DMS53 (cell line): ENCODE measurements at places on chromosomes 6 and 20.

DNA sequence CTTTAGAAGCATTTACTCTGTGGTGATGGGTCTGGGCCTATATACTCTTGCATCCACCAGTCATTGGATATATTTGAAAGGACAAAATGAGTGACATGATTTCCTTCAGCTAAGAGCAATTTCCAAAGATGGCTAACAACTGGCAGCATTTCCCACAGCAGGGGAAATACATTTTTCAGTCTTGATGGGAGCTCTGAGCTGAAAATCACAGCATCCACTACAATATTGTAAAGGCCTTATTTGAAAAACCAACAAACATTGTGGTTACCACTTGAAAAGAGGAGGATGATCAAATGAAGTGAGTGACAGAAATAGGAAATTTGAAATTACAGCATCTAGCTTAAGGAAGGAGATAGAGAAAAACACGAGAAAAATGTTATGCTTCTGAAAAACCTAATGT, 705.0 kb upstream of the EPHA7 start:
- no peak for DNase-seq

GRCh38 chr6:10101551-10102252, 313.2 kb downstream of the TFAP2A start:
- DNase-seq = no peak

DNA sequence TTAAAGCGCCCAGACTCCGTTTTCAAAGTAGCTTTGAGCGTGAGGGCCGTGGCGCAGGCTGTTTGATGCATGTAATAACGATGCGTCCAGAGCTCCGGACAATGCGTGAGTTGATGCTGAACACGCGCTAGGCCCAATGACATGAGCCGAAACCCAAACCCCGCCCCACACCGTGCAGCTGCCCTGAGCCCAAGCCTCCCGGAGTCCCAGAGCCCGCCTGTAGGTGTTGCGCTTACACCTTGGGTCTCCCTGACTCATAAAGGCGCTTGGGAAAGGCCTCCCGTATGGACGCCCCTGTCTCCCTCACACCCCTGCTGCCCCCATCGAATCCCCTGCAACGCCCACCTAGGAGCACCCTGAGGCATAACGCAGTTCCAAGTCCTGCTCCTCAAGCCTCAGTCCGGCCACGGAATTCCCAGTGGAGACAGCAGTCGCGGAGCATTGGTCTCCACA, 87.6 kb downstream of the ERMARD start:
- no peak for DNase-seq

DNA sequence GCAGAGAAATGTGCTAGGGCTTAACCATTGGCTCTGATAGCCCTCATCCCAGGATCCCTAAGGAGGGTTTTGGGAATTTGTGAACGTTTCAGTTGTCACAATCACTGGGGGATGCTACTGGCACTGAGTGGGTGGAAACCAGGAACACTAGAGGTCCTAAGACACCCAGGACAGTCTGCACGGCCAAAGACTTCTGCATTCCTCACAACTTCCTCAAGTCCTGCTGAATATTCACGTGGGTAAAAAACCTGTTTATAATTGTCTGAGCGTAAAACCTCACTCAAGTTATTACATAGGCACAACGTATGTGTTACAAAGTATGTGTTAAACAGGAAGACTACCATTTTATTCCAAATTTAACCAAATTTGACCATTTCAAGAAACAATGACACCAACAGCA, 52.4 kb downstream of the GMDS start:
- DNase-seq = no peak

DNA sequence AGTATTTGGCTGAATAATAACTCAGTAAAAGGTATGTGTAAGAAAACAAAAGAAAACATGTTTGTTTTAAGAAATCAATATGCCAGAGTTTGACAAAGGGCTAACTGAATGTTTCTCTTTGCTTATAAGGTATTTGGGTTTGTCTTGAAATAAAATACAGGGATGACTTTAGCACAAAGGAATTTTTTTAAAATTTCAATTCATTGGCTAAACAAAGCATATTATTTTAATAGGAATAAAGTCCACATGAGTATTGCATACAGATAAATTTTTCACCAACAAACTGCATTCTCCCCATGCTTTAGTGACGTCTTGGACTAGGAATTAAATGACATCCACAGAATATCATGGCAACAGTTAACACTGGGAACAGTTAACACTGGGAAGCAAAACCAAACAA, 480.0 kb upstream of the JAG1 start:
- no peak for DNase-seq

GRCh38 chr20:61320691-61321425, 68.8 kb downstream of the CDH4 start:
- DNase-seq = no peak

DNA sequence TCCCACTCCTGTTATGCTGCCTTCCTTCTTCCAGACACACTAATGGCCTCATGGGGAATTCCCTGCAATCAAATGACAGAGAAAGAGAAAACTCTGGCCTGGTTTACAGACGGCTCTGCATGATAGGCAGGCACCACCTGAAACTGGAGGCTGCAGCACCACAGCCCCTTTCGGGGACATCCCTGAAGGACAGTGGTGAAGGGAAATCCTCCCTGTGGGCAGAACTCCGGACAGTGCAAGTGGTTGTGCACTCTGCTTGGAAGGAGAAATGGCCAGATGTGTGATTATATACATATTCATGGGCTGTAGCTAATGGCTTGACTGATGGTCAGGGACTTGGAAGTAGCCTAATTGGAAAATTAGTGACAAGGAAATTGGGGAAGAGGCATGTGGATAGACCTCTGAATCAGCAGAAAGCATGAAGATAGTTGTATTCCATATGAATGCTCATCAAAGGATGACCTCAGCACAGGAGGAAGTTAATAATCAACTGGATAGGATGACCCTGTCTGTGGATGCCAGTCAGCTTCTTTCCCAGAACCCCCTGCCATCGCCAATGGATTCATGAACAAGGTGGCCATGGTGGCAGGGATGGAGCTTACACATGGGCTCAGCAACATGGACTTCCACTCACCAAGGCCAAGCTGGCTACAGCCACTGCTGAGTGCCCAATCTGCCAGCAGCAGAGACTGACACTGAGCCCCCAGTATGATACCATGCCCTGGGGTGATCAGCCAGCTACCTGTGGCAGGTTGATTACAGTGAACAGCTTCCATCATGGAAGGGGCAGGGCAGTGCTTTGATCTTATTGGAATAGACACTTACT, 44.5 kb upstream of the VSX1 start:
- DNase-seq = peak; percentile 63

DNA sequence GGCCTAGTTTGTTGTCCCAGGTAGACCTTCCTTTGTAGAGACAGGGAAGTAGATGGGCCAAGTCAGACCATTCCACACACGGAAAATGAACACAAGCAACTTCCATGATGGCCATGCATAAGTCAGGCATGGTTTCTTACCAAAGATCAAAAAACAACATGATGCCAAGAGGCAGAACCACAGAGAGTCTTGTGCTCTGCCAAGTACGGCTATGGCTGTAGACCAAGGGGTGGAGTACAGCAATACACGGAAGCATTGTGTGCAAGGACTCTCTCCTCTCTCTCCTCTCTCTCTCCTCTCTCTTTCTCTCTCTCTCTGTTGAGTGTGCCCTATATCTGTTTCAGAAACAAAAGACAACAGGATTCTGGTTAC, 4.8 kb upstream of the DUSP22 start:
- DNase-seq = no peak

- DNase-seq = no peak
Observed at GRCh38 chr6:144722154-144722737, 437.1 kb downstream of the UTRN start.

GRCh38 chr6:2947445-2947844, 23.9 kb downstream of the SERPINB6 start:
- DNase-seq = no peak

DNA sequence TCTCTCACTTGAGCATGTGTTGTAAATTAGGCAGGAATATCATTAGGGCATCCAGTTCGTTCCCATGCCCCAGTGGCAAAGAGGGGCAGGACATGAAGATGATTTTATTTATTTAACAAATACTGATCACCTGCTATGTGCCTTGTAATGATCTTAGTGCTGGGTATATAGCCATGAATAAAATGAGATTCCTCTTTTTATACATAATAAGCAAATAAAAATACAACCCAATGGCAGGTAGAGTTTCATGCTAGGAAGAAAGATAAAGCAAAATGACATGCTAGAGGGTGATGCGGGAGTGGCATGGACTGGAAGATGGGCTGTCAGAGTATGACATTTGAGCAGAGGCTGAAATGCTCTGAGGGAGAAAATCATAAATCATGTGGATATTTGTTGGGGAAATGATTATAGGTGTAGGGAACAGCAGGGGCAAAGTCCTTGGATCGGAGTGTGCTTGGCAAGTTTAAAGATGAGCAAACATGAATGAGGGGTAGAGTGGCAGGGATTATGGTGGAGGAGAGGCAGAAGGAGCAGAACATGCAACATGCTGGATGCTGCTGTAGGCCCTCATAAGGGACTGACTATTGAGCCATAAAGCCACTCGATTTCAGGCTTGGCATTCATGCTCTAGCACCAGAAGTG, 342.1 kb downstream of the PLCB1 start:
- no peak for DNase-seq

GRCh38 chr6:43768983-43769525, 957 bp upstream of the VEGFA start:
- no peak for DNase-seq

DNA sequence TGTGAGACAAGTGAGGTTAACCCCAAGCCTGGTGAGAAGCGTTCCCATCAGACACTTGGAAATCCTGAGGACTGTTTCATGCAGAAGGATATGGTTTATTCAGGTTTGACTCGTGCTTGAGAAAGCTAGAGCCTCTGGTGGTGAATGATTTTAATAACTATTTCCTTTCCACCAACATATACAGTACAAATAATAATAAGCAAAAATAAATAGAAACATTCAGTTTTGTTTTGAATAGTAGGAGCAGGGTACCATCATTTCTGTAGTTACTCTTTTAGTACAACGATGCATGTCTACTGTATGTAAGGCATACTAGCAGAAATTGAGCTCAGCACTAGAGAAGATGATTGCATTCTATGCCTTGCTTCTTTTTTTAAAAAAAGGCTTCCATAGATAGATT, 33.5 kb downstream of the PLG start:
- no peak for DNase-seq

DNA sequence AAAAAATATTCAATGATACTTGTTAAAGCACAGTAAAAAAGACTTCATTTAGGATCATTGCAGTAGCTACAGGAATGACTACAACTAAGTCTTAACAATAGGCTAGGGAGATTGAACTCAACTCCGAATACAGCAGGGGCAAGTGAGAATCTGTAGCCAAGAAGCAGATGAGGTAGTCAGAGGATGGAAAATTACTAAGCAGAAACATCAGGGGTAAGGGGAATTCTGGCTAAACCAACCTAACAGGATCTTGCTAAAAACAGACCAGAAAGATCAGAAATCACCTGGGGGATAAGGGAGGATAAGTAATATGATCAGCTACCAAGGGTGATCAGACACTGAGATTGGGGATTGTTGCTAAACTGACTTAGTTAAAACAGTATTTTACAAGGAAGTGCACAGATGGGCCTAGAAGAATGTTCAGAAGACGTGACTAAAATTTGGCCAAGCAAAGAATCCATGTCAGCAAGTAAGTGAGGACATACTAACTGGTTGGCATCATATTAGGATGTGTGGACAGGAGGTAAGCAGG, 217.5 kb downstream of the TENT5A start:
- no peak for DNase-seq

GRCh38 chr20:3663858-3664257, 659 bp upstream of the GFRA4 start:
- no peak for DNase-seq

GRCh38 chr6:7846966-7847818, 63.4 kb downstream of the TXNDC5 start:
- DNase-seq = no peak

DNA sequence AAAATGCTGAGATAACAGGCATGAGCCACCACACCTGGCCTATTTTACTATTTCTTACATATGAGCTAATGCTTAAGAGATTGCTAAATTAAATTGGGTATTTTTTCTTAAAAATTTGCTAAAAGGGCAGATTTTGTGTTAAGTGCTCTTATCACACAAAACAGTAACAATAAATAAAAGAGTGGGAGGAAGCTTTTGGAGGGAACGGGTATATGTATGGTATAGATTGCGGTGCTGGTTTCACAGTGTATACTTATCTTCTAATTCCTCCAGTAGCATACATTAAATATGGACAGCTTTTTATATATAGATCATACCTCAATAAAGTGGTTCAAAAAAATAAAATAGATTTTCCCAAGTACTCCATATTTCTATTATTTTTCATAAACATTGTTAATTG, 39.4 kb upstream of the FABP7 start:
- no peak for DNase-seq

GRCh38 chr6:70286905-70287304, 16.0 kb downstream of the COL9A1 start:
- DNase-seq = no peak

GRCh38 chr6:93176070-93176469, 243.3 kb downstream of the EPHA7 start:
- DNase-seq = peak; percentile 19

- DNase-seq = peak; percentile 65
Observed at GRCh38 chr20:13458860-13459451, 179.8 kb downstream of the TASP1 start.

DNA sequence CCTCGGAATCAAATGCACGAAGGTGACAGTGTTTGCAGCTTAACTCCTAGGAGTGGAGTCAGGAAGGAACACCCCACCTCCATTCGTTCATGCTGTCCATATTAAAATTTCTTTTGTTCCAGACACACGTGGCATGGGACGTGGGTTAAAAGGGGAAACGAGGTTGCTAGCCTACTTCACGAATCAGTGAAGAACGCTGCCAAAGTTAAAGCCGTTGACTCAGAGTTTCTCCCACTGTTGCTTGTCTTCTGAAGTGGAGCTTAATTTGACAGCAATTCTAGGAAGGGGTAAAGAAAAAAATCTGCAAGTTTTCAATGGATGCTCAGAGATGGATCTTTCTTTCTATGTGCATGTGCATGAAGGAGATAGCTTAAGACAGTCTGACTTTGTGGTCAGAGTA, 499.1 kb downstream of the CD83 start:
- DNase-seq = no peak

- DNase-seq = no peak
Observed at GRCh38 chr6:158863646-158864045, 44.5 kb upstream of the EZR start.

DNA sequence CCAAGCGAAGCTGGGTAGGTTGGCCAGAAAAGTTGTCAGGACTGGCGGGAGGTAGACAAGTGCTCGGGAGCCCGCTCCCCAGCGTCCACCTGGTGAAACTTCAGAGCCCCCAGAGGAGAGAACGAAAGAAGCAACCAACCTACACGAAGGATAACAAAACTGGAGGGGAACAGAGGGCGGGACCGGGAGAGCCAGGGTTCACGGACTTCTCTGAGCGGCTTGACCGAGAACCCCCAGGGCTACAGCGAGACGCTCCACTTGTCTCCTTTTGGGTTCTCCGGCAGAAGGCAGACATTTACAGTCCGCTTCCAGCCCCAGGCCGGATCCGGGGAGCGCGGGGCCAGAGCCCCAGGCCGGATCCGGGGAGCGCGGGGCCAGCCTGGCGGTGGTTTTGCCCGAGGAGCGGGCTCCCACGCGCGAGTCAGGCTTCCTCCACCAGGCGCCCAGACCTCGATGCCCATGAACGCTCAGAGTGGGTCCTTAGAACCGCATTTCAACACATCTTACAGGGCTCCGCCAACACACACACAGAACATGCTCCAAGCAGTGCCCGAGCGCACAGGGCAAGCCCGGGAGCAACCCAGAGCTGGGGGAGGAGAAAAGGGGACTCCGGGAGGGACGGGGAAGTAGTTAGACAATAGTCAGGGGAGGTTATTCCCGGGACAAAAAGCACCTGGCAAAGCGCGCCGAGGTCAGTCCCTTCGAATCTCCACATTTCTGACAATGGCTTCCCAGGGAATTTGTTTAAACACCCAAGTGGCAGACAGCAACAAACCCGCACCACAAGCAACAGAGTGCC, 1.1 kb downstream of the PTPRK start:
- DNase-seq = peak; percentile 69

- peak; percentile 26 for DNase-seq
Observed at GRCh38 chr6:130713144-130713543, 114.1 kb upstream of the SMLR1 start.
